Thoracic aorta (tissue), 2 donors: ENCODE measurements at places on chromosomes 1 and 21. TPM values are rescaled to one million over a fixed set of nuclear protein-coding genes. Genes with fewer than 3 reads are reported as not detected.

Gene PHLDA3
- 134 TPM for total RNA-seq

Gene NTMT2
- not detected for total RNA-seq

Gene LCE1F
- total RNA-seq, result not detected

Gene MCOLN3
- total RNA-seq, result 2.3 TPM

Gene GBP2
- 89.5 TPM for total RNA-seq

Gene A3GALT2
- 0.54 TPM for total RNA-seq

Gene S100PBP
- total RNA-seq, result 46.1 TPM

Gene HORMAD1
- total RNA-seq, result not detected

Gene PLCH2
- 1.9 TPM for total RNA-seq

Gene LIN28A
- not detected for total RNA-seq

Gene LYPD8
- not detected for total RNA-seq

Gene C1orf185
- not detected for total RNA-seq

Gene VHLL
- total RNA-seq, result not detected

Gene ASPM
- total RNA-seq, result 2.1 TPM

Gene LIPI
- total RNA-seq, result not detected

Gene DEGS1
- total RNA-seq, result 104 TPM

Gene TDRD5
- 0.14 TPM for total RNA-seq

Gene TLCD4
- 9.9 TPM for total RNA-seq

Gene SLC2A5
- 3.9 TPM for total RNA-seq

Gene FNDC10
- 2.7 TPM for total RNA-seq

Gene MMEL1
- not detected for total RNA-seq

Gene FCER1G
- total RNA-seq, result 101 TPM

Gene OPRD1
- not detected for total RNA-seq

Gene BRDT
- not detected for total RNA-seq

Gene SAMSN1
- 20.5 TPM for total RNA-seq

Gene CCDC30
- total RNA-seq, result 4.9 TPM

Gene TNFAIP8L2
- total RNA-seq, result 3.9 TPM

Gene SLC45A1
- 6.0 TPM for total RNA-seq

Gene TMEM35B
- total RNA-seq, result 44.5 TPM

Gene RWDD3
- total RNA-seq, result 8.3 TPM

Gene LCE1E
- total RNA-seq, result not detected
